Osteocyte (in vitro differentiated cells): ENCODE measurements at places on chromosomes 6 and 20. TPM values are rescaled to one million over a fixed set of nuclear protein-coding genes. Genes with fewer than 3 reads are reported as not detected.

- DNase-seq: peak; percentile 84
These were observed 14.9 kb upstream of the FAM210B start for GRCh38 chr20:56343861-56344381.

GRCh38 chr20:4633780-4634179, 87.9 kb upstream of the PRND start:
- no peak for DNase-seq

- no peak for DNase-seq
These were observed 68.7 kb downstream of the SNX9 start for GRCh38 chr6:157891544-157892362.

DNA sequence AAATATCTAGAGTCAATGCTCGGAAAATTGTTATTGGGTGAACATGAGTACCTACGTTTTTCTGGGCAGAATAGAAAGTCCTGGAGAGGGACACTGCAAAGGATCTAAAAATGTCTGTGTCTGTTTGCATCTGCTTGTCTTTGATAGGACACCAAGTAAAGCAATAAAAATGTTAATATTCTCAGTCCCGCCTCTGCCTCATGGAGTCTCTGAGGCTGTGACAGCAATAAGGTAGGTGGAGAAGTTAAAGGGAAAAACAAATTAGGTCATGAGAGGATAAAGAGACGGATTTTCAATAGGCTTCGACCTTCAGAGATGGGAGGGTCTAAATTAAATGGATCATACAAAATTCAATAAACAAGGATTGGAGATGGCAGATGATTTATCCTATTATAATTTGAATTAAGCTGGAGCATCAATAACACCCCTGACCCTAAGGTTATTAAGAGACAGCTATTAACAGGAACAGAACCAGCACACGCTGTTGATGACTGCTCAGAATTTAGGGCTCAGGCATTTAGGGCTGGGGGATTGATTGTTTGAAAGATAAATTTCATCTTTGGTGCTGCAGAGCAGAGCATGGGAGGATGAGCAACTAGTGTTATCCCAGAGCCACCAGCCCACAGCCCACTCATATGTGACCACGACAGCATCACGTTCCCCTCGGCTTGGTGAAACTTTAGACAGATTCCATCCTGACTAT, 620.3 kb upstream of the CDH4 start:
- no peak for DNase-seq

DNA sequence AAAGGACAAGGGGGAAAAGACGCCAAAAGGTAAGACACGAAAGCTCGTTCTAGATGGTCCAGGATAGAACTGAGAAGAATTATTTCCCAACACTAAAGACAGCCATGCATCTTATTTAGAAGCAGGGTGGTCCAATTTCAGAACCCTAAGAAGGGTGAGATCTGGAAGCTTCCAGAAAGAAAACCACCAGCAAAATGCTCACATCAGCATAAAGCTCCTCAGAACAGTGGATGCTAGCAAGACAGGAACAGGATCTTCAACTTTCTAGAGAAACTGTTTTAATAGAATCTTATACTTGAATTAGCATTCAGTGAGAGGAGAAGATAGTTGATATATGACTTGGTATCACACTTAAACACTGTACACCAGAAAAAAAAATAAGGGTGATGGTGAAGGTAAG, 101.5 kb downstream of the ZFP64 start:
- no peak for DNase-seq

DNA sequence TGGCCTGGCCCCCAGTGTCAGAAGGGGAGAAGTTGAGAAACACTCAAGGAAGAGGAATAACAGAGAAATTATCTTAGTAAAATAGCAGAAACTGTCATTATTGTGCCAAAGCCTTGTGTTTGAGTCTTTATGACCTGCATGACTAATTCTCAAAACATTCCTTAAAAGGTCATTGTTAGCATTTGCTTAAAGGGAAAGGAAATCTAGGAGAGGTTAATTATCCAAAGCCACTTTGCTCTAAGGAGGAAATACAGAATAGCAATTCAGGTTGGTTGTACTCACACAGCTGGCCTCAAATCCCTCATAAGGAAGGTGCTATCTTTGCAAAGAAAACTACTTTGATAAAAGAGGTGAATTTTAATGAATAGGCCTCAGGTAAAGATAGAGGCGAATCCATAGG, 516.7 kb downstream of the CBLN4 start:
- DNase-seq: no peak

DNA sequence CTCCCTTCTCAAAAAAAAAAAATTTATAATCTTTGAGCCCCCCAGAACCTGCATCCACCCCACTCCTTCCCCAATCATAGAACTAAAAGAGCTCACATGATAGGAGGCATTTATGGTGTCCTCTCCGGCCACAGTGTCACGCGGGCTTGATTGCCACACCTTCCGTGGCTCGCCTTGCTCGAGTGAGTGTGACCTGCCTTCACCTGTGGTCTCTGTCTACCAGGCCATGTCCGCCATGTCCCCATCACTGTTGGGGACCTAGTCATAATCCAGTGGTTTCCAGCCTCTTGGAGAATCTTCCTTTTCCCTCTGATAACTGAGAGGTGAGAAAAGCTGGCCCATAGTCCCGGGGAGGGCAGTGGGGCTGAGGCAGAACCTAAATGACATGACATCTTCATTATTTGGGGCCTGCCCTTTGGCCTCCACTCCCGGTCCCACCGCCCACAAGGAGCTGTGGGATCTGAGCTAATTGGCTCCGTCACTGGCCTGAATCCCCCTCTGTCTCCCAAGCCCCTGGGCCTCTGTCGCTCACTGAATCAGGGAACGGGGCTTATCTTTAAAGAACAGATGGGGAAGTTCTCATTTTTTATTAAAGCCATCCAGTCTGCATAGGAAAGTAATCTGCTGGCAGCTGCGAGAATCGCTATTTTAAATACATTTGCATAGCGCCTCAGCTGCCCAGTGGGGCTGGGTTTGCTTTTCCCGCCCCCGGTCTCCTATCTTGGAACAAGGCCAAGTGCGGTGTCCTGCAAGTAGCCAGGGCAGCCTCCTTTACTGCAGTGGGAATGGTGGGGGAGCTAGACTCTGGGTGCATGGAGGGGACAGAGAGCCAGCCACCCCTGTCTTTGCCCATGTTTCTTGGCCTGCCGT, 197.6 kb upstream of the PMEPA1 start:
- no peak for DNase-seq

- DNase-seq: no peak
These were observed 171.2 kb upstream of the THBS2 start for GRCh38 chr6:169424821-169425240.

DNA sequence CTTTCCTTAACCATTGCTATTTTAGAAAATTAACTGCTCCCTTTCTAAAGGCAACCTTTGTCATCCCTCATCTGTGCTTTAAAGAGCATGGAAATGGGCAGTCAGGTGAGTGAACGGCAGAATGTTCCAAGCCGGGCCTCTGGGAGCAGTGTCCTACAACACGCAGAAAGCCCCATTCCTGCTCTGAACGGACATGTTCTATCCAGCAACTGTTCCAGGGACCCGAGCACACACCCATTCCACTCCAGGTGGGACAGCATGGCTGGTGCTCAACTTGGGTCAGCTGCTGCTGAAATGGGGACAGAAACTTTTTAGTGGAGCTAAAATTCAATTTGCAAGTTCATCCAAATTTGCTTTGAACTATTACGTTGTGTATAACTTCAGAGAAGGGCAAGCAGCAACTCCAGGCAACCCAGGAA, 26.7 kb downstream of the DIDO1 start:
- DNase-seq: no peak

DNA sequence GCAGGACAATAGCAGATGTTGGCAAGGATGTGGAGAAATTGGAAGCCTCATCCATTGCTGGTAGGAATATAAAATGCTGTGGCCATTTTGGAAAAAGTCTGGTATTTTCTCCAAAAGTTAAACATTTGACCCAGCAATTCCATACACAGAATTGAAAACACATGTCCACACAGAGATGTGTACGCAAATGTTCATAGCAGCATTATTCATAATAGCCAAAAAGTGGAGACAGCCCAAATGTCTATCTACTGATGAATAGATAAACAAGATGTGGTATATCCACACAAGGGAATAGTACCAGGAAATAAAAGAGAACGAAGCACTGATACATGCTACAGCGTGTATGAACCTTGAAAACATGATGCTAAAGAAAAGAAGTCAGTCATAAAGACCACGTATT, 40.5 kb downstream of the CFAP61 start:
- DNase-seq: no peak

DNA sequence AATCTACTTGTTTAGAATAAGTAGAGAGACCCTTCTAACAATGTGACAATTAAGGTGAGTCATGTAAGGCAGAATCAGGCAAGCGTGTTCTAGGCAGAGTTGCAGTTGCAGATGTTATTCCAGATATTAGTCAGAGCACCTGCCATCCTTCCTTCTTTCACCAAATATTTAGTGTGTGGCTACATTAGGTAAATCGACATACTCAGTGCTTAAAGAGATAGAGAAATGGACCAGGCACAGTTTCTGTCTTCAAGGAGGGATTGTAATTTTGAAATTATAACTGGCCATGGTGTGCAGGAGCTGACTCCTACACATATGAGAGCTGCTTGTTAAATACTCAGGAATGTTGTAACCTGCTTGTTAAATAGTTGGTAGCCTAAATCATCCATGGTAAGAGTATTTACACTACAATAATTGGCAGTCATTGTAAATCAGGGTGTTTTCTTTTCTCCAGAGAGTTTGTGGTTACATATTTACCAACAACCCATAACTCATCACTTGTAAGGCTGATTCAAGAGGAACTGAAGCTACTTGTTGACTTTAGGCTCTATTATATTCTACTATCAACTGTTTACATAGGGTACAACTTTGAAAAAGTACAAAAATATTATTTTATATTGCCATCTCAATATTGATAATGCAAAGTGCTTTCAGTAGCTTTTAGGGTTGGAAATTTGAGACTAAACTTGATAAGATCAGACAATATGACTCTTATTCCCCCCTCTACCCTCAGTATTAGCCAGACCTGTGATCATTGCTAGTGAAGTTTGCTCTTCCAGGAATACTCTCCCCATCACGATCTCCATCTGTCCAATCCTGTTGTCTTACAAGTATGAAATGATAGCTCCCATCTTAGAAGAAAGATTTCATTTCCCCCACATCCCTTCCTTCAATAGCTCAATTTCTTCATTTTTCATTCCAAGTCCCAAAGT, 607.1 kb downstream of the COL12A1 start:
- DNase-seq: no peak

GRCh38 chr20:36606158-36607066, 833 bp downstream of the RAB5IF start:
- no peak for DNase-seq

DNA sequence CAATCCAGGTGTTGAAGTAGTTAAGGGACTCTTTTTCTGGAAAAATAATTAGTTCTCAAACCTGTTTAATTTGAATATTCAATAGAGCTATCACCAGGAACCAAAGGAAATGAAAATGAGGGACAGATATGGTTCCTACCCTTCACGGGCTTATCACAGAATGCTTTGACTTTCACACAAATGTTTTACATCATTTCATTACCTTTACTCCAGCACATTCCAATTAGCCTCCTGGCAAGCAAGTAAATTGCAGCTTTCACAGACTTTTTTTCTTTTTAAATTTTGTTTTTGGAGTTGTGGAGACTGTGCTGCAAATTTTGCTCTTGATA, 35.2 kb downstream of the PLEKHG1 start:
- DNase-seq: no peak

- DNase-seq: no peak
These were observed 57.7 kb downstream of the SNX5 start for GRCh38 chr20:17910828-17911294.

GRCh38 chr6:11921017-11921438, 91.1 kb upstream of the HIVEP1 start:
- DNase-seq: peak; percentile 87

- DNase-seq: no peak
These were observed 28.6 kb downstream of the PMEPA1 start for GRCh38 chr20:57680934-57681914.

DNA sequence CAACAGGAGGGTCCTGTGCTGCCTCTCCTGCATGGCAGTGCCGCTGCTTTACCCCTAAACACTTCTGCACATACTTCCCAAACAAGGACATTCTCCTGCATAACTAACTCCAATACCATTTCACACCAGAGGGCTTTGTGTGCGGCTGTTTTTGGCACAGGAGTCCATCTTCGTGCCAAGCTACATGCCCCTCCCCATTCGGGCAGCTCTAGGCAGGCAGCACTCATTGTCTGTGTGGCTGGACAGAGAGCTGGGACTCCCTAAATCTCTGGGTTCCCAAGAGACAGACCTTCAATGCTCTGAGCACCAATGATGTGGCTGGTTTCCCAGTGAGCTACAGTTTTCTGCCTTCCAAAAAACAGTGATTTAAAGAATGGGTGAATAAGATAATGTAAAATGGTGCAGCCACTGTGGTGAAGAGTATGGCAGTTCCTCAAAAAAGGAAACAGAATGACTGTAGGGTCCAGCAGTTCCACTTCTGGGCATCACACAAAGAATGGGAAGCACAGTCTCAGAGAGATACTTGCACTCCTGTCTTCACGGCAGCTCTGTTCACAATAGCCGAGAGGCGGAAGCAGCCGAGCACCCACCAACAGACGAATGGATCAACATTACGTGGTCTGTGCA, 80.3 kb upstream of the DUSP22 start:
- no peak for DNase-seq

DNA sequence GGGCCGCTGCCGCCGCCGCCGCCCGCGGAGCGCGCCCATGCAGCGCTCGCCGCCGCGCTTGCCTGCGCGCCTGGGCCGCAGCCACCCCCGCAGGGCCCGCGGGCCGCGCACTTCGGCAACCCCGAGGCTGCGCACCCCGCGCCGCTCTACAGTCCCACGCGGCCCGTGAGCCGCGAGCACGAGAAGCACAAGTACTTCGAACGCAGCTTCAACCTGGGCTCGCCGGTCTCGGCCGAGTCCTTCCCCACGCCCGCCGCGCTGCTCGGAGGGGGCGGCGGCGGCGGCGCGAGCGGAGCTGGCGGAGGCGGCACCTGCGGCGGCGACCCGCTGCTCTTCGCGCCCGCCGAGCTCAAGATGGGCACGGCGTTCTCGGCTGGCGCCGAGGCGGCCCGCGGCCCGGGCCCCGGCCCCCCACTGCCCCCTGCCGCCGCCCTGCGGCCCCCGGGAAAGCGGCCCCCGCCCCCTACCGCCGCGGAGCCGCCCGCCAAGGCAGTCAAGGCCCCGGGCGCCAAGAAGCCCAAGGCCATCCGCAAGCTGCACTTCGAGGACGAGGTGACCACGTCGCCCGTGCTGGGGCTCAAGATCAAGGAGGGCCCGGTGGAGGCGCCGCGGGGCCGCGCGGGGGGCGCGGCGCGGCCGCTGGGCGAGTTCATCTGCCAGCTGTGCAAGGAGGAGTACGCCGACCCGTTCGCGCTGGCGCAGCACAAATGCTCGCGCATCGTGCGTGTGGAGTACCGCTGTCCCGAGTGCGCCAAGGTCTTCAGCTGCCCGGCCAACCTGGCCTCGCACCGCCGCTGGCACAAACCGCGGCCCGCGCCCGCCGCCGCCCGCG, 730 bp downstream of the INSM1 start:
- DNase-seq: no peak

- no peak for DNase-seq
These were observed 6.2 kb downstream of the DYNLT1 start for GRCh38 chr6:158638324-158638854.

The AIF1 gene
- not detected in 2 replicates for total RNA-seq

The VARS2 gene
- total RNA-seq: 44.0 and 46.4 TPM in 2 replicates

The RIPOR2 gene
- 4.8 and 6.3 TPM in 2 replicates for total RNA-seq

The ECT2L gene
- total RNA-seq: 0.13 TPM in 1 of 2 replicates, not detected in the other

The OLIG3 gene
- total RNA-seq: not detected in 2 replicates

The PNLDC1 gene
- total RNA-seq: not detected in 2 replicates
